Body of pancreas (tissue), 4 donors: ENCODE measurements at places on chromosomes 7 and 10.
A peak's percentile ranks its signal among the peaks of the same experiment; 100 is the strongest.

DNA sequence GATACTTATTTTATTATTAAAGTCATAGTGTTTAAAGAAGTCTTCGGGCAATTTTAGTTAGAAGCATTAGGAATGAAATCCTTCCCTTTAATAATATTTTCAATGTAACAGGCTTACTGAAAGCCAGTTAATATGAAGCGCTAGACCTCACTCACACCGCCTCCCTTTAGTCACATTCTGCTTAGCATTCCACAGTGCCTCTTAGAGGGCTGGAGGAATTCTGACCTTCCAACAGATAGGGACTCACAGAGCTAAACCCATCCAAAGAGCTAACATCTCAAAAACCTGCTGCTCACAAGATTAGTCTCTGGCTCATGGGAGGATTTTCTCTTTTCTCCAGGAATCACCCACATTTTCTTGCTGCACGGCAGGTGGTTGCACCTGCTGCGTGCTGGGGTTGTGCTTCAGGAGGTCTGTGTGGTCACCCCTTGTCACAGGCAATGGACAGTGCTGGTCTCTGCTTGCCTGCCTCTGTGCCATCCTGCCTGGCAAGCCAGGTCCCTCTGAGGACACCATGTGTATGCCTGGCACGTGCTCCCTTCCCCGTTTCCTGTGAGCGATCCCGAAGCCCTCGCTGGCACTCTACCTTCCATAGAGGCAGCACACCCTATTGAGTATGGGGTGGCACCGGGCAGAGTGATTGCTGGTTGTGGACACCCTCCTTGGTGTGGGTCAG is 91.8 kb downstream of the KLF6 start:
- no peak for DNase-seq

GRCh38 chr10:14822879-14823755 is 14.7 kb downstream of the CDNF start:
- peak; percentile 25 for DNase-seq

GRCh38 chr7:75905785-75906604 is 9.0 kb upstream of the POR start:
- DNase-seq: peak; percentile 72

DNA sequence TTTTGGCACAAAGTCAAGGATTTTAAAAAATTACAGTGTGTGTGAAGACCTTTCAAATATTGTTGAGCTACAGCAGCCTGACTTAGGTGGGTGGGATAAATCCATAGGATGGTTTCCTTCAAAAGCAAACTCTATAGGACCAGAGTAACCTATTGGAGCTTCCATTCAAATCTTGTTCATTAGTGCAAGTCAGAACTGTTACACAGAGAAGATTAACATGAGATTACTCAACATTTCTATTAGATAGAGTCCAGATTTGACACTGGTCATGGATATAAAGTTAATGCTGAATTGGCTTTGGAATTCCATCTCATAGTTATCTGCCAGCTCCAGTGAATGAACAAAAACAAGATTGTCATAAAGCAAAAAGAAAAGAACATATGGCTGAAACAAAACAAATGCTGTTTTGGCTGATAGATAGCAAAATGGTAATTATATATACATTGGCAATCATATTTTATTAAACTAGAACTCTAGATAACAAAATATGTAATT is 129.6 kb upstream of the SEMA3A start:
- DNase-seq: no peak

- DNase-seq: no peak
These were observed 4.8 kb downstream of the GPR146 start for GRCh38 chr7:1049006-1049741.
